ENCODE measurements at places on chromosomes 6 and 20.

DNA sequence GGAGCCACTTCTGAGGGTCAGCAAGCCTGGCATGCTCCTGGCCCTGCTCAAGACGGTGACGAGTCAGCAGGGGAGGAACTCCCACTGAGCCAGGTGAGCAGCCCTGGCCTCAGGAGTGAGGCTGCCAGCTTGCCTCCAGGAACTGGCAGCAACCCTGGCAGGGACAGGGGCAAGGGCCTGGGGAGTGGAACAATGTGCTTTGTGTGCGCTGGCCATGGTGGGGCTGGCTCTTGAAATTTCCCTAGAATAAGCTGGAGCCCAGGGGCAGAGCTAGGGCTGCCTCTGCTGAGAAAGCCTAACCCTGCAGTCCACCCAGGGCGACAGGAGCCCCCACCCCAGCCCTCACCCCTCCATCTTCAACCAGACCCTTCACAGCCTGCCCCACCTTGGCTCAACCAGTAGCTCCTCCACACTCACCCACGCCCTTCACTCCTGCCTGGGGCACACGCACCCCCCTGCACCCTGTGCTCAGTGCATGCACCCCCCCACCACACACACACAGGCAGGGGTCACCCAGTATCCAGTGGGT, 88.0 kb downstream of the MRPL14 start:
- no peak for DNase-seq

DNA sequence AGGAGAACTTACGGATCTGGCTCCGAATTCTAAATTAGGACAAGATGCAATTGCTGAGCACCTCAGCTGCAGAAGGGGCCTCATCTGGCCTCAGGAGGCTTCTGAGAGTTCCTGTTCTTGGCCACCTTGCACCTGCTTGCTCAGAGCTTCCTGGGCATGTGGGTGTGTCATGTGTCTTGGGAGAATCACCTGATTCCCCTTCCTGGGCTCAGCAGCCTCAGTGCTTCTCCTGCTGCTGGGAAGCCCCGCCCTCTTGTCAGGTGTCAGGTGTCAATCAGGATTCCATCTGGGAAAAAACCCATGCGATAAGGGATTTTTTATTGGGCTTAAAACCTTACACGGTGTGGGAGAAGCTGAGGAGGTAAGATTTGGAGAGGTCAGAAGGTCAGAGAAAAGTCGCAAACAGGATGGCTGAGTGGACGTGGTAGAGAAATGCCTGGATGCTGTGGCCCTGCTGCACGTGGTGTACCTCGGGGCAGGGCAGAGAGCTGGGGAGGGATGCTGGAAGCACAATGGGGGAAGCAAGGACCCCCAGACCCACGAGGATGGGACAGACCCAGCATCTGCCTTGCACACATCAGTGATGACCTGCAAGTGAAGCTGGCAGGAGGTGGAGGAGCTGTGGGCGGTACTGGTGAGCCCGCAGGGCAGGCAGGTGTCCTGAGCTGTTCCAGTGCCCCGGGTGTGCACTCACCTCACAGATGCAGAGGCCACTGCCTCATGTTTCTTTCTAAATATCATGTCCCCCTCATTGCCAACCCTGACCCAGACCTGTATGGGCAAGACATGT, 170.8 kb downstream of the CDH4 start:
- no peak for DNase-seq

DNA sequence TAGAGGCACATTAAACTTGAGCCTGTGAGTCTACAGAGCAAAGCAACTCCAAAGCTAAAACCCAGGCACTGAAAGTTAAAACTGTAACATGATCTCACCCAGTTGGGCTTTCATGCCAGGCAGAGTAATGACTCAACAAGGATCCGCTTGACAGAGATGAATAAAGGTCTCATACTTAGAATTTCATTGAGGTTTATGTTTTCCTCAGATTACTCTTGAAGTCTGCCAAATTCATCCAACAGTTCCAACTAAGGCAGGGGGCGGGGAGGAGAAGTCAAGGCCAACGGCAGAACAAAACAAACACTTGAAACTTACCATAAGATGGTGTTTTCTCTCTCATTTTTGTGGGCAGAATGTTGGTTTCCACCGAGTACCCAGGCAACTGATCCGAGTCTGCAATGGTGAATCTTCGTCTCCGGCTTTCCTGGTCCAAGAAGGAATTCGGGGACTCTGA, 54.0 kb upstream of the IPCEF1 start:
- DNase-seq: no peak

DNA sequence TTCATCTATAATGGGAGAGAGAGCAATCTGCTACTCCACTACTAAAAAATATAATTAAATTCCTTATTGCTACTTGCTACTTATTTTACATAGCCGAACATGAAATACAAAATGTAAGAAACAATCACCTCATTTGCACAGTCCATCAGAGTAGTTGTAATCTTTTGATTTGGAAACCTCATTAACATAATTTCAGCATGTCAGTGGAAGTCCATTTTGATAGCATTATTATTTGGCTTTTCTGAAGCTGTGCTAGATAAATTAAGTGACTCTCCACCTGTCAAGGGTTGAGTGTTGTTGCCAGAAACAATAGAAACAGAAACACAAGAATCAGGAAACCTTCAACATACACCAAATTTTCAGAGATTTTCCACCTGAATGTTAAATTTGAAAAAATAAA, 250.0 kb downstream of the RFPL4B start:
- DNase-seq: no peak

DNA sequence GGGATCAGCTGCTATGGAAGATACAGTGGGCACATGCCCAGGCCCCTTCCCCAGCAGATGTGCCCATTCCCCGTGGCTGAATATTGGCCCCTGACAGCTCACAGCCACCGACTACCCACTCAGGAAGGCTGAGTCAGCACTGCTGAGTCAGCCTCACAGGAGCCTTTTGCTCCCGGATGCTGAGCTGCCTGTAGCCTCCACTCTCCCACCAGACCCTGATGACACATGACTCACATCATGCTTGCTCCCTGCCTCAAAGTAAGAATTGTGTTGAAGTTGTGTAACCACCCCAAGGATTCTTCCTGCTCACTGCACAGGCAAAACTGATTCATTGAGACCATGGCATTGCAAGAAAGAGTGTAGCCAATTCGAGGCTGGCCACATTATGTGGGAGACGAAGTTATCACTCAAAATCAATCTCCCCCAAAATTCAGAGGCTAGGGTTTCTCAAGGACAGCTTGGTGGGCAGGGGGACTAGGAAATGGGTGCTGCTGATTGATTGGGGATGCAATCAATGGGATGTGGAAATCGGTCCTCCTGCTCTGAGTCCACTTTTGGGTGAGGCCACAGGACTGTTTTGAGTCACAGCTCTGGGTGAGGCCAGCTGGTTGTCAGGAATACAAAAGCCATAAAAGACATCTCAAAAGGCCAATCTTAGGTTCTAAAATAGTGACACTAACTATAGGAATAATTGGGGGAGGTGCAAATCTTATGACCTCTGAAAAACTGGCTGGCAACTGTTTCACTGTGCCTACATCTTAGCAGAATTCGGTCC, 556.6 kb upstream of the CDH4 start:
- DNase-seq: peak; percentile 62

- DNase-seq: no peak
Measured at GRCh38 chr20:859751-860231, 26.3 kb downstream of the FAM110A start.

DNA sequence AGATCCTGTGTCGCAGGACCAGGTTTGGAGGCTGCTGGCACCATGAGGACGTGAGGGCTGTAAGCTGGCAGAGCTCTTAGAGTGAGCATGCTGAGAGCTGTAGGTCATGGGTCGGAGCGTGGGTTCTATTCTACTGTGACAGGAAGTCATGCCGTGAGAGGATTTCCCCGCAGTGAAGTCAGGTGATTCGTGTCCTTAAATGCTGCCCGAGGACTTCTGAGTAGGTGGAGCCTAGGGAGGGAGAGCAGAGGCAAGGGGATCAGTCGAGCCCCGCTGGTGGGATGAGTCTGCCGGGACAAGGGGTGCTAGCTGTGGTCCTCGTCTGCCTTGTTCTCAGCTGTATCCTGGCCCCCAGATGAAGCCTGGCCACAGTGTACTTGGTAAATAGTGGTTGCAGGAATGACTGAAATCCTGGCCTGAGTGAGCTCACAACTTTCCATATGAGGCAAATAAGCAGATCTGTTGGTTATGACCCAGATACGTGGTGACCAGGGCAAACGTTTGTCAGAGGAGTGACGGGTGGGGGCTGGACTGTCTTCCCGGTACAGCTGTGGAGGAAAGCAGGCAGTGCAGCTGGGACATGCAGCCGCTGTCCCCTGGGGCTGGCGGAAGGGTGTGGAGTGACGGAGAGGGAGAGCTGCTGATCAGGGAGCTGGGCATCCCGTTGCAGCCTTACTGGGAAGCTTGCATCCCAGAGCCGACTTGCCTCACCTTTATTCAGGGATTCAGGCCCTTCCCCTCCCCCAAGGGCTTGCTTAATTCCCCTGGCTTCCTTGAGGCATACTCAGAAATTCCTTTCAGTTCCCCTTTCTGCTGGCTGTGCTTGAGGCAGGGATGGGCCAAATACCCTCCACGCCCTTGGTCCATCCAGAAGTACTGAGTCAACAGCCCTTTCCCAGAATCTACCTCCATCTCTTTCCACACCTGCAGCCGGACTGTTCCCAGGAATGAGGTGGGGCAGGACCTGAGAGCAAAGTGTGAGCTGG, 250.9 kb upstream of the RREB1 start:
- peak; percentile 72 for DNase-seq

GRCh38 chr6:131803007-131803769, 4.6 kb upstream of the ENPP1 start:
- DNase-seq: no peak

- DNase-seq: no peak
Measured at GRCh38 chr20:48789185-48789668, 38.6 kb downstream of the PREX1 start.

- DNase-seq: no peak
Measured at GRCh38 chr20:47228654-47229053, 127.8 kb downstream of the ZMYND8 start.

- DNase-seq: no peak
Measured at GRCh38 chr6:91276315-91276714, 689.4 kb upstream of the MAP3K7 start.

- DNase-seq: no peak
Measured at GRCh38 chr6:111183702-111184517, 96.6 kb downstream of the SLC16A10 start.

DNA sequence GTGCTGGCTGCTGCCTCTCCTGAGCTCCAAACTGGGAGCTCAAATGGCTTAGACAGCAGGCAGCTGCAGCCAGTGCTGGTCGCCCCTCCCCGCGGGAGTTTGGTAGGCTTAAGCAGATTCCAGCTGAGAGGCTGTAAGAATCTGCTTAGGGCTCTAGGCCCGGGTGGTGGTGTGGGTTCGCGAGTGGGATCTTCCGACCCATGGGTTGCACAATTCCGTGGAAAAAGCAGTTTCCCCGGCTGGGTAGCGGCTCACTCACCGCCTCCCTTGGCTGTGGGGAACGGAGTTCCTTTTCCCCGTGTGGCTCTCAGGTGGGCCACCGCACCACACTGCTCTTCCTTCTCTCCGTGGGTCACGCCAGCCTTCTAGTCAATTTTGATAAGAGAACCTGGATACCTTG, 232.5 kb downstream of the PKHD1 start:
- no peak for DNase-seq

DNA sequence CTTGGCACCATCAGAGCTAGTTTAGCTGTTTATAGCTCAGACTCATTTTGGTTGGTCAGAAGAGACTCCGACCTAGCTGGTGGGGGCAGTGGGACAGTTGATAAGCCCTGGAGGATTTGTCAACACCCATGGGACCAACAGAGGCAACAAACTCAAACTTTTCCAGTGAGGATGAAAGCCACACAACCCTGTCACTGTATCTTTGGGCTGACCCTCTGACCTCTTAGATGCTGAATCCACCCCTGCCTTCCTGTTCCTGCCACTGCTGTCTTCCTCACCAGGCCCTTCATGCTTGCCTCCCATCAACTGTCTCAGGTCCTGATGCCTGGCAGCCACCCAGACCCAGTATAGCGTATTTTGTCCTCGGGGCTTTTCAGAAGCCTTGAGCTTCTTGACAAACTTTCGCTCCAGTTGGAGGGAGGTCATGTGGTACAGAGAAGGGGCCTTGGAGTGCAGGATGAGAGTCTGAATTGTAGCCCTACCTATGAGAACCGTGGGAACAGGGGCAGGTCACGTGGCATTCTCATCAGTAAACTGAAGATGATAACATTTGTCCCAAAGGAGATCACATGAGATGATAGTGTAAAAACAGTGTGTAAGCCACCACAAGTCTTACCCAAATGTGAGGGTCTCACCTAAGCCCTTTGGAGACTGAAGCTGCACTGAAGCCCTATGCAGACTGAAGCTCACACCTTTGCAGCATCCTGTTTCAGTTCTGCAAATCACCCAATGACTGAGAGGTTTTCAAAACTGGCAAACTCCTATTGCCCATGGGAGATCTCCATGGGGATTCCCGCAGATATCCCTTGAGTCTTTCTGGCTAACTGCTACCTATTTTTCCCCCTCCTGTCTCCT, 72.0 kb upstream of the F13A1 start:
- DNase-seq: no peak

Measured in activated CD8-positive, alpha-beta memory T cell treated with anti-CD3 and anti-CD28 coated beads, Interleukin-2, amount 50 U/mL, for 48 hours (primary cell).